ENCODE measurements at places on chromosomes 12 and 14.

DNA sequence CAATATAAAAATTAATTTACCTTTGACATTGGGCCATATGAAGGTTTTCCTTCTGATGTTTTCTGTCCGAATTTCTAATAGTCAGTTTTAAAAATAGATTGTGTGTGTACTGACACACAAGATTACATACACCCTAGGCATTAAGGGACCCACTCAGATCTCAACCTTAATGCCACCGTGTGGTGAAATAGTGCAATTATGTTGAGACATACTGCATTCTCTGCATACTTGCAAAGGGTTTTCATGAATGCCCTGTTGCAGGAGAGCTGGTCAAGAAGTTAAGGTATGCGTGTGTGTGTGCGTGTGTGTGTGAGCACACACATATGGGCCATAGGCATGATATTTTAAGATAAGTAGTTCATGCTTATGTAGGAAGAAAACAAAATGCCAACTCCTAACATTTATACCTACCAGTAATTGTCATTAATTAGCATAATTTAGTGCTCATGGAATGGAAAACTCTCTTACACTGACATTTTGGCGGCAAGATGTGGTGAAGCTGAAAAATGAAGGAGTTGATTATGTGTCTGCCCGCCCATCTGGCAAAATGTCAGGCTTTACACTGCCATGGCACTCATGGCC, 58.8 kb downstream of the PIK3C2G start:
- no peak for DNase-seq

GRCh38 chr12:6563448-6564050, 4.5 kb downstream of the NOP2 start:
- peak; percentile 62 for DNase-seq

DNA sequence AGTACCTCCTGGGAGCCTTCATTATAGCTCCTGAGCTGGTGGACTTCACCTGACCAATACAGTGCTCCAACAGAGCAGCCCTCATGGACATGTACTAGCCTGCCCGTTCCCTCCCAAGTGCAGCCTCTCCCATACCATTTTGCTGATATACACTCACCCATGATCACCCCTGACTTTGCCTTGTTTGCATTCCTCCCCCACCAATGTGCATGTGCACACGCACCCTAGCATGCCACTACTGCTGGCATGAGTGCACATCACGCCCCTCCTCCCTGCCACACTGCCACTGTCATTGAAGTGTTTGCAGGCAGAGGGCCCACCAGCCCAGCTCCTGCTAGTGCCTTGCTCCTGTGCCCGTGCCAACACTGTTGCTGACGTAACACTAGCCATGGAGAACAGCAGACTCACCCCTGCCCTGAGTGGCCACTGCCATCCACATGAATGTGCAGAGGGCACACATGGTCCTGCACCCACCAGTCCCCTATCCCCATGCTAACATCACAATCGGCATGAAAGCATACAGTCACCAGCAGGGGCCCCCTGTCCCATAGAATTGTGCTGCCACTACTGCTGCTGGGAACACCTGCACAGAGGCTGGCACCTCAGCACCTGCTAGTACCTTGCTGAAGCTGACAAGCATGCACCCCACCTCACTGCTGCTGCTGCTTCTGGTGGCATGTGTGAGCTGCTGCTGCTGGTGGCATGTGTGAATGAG, 110.3 kb downstream of the SINHCAF start:
- DNase-seq: no peak

DNA sequence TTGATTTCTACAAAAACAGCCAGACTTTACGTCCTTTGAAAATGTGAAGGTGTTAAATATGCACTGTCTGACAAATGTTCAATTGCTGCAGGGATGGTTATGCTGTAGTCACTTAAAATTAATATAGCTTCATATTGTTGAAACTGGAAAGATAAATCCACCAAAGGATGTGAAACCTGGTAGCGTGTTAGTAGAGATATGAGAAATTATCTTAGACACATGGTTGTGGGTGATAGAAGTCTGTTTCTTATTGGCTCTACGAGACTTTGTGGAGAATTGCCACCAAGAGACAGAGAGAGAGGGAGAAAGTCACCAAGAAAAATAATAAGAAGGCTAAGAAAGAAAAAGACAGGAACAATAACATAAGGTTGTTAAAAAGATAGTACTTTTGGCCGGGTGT, 2.6 kb upstream of the CAPRIN2 start:
- no peak for DNase-seq

GRCh38 chr12:97127061-97127460, 220.0 kb downstream of the NEDD1 start:
- DNase-seq: no peak

DNA sequence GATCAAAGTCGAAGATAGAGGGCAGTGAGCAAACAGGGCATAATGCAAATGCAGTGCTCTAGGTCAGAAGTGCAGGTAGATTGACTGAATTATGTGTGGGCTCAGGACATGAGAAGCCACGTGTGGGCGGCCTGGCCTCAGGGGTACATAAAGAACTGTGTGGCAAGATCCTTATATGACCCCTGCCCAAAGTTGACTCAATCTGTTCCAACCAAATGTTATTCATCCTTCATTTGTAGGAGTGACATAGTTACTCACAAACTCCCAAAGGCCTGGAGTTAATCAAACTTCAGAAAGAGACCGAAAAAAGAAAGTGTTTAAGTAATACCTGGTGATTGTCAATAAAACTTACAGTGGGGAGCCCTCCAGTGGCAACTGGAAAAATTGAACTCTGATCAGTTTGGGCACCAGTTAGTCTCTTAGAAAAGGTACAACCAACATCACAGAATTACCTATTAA, 150.4 kb upstream of the FAR2 start:
- DNase-seq: no peak

DNA sequence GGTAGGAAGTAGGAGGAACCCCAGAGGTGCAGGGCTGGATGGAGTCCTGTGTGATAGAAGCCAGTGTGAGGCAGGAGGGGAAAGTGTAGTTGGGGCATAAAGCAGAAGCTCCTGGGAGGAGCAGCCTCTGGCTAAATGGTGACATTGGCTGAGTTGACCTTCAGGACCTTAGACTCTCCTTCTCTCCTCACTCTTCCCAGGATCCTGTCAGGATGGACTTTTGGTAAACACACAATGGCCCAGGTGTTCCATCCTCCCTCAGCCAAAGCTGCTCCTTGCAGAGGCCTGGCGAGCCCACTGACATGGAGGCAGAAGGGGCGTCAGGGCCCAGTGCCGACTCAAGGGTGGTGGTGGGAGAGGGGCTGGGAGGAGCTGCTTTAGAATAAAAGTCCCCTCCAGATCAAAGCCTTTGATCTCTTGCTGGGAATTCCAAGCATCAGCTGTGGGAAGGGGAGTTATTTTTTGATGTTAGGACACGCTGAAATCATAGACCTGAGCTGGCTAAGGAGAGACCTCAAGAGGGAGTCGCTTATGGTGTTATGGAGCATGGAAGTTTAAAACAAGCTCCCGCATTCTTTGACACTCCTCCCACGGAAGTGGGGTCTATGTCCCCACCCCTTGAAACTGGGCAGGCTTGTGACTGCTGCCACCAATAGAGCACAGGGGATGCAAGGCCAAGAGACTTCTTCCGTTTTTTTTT, 44.1 kb downstream of the SMIM41 start:
- DNase-seq: no peak

GRCh38 chr12:125287155-125287847, 222.1 kb downstream of the AACS start:
- no peak for DNase-seq

GRCh38 chr14:100303179-100303578, 3.1 kb downstream of the SLC25A29 start:
- DNase-seq: no peak

DNA sequence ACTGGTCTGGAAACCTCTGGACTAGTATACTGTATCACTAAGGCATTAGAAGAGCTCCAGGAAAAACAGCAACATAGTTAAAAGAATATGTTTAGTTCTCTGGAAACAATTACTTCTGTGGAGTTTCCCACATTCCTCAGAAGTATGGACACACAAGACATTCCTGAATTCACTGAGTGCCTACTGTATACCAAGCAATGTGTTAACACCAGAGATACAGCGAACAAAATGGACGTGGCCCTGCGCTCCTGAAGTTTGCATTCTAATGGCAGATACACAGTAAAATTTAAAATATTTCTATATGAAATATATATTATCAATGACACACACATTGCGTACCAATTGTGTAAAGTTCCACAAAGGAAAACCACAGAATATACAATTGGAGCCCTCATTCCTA, 1.1 kb downstream of the ANGEL1 start:
- DNase-seq: no peak

- DNase-seq: no peak
Measured at GRCh38 chr12:130953771-130954543, at the start of gene ADGRD1. TSS of gene ADGRD1 (plus strand) at chr12:130953907. CDS start at chr12:130954466, 559 bp downstream.

GRCh38 chr12:117192057-117192456, 1.8 kb upstream of the FBXO21 start:
- no peak for DNase-seq

DNA sequence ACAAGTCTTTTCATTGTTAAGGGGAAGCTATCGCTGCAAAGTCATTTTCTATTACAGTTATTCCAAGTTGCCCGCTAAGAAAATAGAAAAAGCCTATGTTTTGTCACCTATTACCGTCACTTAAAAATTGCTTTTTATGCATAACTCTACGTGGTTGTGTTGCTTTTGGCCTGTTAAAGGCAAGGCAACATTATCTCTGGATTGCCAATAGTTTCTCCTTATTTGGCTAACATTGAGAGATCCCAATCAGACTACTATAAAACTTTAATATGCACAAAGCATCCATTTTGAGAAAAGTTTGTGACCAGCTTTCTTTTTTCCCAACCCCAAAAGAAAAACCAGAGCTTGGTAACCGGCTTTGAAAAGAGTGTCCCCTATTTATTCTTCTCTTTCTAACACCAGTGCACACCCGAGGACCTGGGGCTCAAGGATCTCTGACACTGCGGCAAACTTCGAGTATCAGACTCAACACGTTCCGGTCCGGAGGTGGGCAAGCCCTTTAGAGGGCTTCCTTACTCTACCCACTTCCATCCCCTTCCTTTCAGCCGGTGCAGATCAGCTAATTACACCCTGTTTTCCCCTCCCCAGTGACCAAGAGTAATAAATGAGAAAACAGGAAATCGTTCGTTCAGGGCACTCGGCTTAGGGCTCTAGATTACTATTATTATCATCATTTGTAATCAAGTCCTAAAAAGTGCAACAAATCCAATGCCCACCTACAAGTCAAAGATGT, 1.2 kb downstream of the PPP1R12A start:
- DNase-seq: peak; percentile 28

DNA sequence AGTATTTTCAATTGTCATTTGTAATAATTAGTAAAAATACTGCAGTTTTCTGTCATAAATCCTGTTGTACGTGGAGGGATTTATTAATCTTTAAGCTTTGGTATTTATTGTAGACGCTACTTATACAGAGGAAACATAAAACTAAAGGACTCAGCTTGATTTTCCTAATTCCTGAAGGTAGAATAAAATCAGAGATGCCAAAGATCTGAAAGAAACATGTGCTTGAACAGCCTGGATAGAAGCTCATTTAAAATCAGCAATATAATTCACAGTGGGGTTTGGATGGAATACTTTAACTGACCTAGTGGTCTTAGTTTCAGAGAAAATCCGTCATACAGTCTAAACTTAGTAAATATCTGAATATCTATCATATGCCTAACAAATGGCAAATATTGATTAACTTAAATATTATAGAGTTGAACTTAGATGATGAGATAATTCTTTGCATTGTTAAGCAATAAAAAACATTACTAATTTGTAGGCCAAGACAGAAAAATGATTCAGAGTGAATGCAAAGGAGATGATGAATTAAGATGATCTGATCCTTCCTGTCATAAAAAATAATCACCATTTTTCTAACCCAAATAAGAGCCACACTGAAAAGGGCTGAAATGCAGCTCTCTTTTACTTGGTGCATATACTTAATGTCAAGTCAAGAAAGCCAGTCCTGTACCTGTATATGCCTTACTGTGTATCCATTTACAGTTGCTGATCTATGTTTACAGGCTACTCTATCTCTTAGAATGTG, 397.1 kb upstream of the DCN start:
- DNase-seq: no peak

DNA sequence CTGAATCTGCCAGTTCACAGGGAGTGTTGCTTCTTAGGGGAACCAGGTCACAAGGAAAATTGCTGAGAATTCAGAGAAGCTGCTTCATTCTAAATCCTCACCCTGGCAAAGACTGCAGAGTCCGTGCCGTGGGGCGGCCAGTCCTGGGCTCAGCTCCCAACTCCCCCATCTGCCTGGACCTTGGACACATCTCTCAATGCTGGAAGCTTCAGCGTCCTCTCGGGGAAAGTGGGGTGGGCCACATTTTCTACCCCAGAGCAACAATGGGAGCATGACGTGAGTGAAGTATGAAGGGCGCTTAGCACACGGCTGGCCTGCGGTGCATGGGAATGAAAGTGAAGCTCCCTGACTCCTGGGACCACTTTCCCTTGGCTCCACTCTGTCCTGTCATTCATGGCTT, 31.2 kb downstream of the HVCN1 start:
- no peak for DNase-seq

- DNase-seq: no peak
Measured at GRCh38 chr14:102825307-102826095, 48.3 kb downstream of the TRAF3 start.

- no peak for DNase-seq
Measured at GRCh38 chr12:103494051-103494733, 1.6 kb downstream of the C12orf42 start.

DNA sequence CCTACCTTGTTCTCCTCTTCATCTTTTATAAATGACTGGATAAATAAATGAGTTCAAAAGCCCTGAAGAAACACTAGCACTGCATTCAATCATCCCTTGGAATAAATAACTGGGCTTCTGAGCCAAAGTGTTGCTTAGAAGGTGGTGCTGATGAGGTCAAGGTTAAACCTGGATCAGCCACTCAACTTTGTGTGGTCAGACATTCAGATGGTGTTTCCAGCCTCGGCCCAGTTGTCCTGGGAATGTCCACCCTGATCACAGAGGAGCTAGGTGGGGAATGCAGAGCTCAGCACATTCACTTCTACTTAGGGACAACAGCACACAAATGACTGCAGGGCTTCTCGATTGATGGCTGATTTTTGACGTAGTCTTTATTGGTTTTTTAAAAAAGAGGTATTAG, 88.7 kb downstream of the SLC8A3 start:
- DNase-seq: no peak

DNA sequence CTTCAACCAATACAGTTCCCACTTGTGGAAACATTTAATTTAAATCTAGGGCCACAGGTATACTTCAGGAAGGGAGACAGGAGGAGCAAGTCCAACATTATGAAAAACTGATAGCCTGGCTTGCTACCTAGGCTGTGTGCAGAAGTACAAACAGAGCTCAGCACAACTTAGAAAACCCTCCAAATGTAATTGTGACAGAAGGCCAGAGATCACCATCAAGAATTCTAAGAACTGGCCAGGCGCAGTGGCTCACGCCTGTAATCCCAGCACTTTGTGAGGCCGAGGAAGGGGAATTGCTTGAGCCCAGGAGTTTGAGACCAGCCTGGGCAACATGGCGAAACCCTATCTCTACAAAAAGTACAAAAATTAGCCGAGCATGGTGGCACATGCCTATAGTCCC, 14.1 kb downstream of the ATP2B1 start:
- no peak for DNase-seq

DNA sequence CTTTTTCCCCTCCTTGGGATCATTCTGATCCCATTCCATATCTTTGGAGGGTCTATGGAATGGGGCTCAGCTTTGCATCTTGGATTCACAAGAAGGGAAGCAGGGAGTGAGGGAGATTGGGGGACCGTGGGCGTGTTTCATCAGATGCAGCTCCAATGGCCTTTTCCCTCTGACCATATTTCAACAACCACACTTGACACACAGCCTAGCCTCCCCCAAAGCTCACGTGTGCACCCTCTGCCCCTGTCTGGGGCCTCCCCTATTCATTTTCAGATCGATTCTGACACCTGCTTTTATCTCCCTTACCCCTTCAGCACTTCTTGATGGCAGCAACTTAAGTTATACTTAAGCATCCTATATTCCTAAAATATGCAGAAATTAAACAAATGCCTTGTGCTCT, 126.6 kb downstream of the CHST11 start:
- no peak for DNase-seq

Data from CD4-positive, alpha-beta T cell treated with Interleukin-15 for 4 hours (primary cell).